Tibial nerve (tissue), 4 donors: ENCODE measurements at places on chromosomes 13 and 19.

GRCh38 chr19:42301646-42302203, at the start of gene PRR19:
Gene PRR19, plus strand, starts transcription at chr19:42302132. Its CDS starts 7,453 bp downstream, at chr19:42309585.
- H3K4me1 ChIP-seq: no peaks in the 10 kb centered on the region
- peak within 1 kb of the TSS; percentile 29 for H3K4me3 ChIP-seq
- no peaks in the 10 kb centered on the region for H3K27me3 ChIP-seq
- no peak for DNase-seq

DNA sequence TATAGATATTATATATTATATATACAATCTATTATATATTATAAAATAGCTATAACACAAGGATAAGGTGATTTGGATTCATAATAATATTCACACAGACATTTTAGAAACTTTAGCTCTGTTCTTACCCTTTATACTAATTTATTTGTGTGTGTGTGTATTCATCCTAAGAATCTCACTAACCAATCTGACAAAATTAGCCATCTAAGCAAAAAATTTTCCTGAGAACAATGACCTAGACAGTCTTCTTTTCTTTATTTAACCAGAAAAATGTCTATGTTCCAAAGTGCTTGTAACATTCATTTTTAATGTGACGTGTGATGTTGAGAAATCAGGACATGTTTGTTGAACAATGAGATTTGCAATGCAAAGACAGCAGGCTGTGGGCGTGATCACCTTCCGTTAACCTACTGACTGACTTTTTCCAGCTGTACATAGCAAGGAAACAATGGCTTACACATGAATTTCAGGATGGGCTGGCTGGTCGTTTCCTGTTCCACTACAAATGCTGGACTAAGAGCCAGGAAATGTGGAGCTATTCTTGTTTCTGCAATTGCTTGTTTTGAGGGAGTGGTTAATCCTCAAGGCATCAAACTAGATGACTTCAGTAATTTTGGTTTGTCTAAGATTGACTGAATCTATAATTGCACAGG, 634.6 kb upstream of the ARGLU1 start:
- H3K27me3 ChIP-seq: no peaks in the 10 kb centered on the region
- no peak overlapping the region for H3K27ac ChIP-seq
- DNase-seq: no peak
- H3K4me1 ChIP-seq: no peaks in the 10 kb centered on the region
- H3K4me3 ChIP-seq: no peak overlapping the region

- H3K4me1 ChIP-seq: no peaks in the 10 kb centered on the region
- H3K27ac ChIP-seq: peak overlapping the region; percentile 57
- H3K27me3 ChIP-seq: no peaks in the 10 kb centered on the region
- no peaks in the 10 kb centered on the region for H3K36me3 ChIP-seq
- H3K4me3 ChIP-seq: no peak overlapping the region
Measured at GRCh38 chr19:40281381-40282208, 3.5 kb downstream of the AKT2 start.

GRCh38 chr13:78587395-78587794, 16.0 kb downstream of the POU4F1 start:
- no peaks in the 10 kb centered on the region for H3K36me3 ChIP-seq
- no peaks in the 10 kb centered on the region for H3K4me1 ChIP-seq
- no peak for DNase-seq
- H3K27me3 ChIP-seq: no peaks in the 10 kb centered on the region

- H3K27me3 ChIP-seq: no peaks in the 10 kb centered on the region
- no peaks in the 10 kb centered on the region for H3K36me3 ChIP-seq
Measured at GRCh38 chr19:41339936-41340335, 13.8 kb downstream of the TGFB1 start.

DNA sequence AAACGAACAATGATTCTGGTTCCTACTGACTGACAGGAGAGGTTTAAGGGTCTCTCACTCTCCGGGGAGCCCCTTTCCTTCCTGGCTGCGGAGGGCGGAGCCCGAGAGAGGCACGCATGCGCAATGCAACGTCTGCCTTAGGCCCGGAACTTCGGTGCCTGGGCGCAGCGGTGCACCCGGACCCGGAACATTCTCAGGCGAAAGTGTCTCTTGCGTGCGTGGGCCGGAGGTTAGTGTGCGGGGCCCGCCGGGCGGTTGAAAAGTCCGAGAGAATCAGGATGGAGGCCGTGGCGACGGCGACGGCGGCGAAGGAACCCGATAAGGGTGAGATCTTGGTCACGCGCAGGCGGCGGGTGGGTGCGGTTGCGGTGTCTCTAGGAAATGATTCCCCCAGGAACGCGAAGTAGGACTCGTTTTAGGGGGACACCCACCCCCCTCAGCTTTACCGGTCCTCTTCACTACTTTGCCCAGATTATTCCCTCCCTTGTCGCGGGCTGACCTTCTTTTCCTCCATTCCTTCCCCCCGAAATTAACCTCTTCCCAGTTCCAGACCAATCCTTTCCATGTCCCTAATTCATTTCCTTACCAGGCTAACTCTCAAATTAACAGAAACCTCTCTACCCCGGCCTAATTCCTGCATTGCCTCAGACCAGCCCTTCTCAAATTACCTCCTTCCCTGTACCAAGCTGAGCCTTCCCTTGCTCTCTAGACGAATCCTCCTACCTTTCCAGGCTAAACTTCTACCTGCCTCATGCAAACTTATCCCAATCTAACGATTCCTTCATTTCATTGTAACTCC, at the start of gene CCDC97:
CCDC97 (plus strand) TSS at position 140 of the 799 bp plus-strand sequence; CDS start at position 279, 139 bp downstream.
- no peaks in the 10 kb centered on the region for H3K27me3 ChIP-seq
- H3K4me3 ChIP-seq: peak within 1 kb of the TSS; percentile 68
- DNase-seq: peak; percentile 70

GRCh38 chr13:102212729-102213128, 189.1 kb downstream of the FGF14 start:
- H3K4me3 ChIP-seq: no peak overlapping the region
- no peak for DNase-seq
- no peaks in the 10 kb centered on the region for H3K36me3 ChIP-seq
- no peak overlapping the region for H3K27ac ChIP-seq
- no peaks in the 10 kb centered on the region for H3K27me3 ChIP-seq
- no peaks in the 10 kb centered on the region for H3K4me1 ChIP-seq

DNA sequence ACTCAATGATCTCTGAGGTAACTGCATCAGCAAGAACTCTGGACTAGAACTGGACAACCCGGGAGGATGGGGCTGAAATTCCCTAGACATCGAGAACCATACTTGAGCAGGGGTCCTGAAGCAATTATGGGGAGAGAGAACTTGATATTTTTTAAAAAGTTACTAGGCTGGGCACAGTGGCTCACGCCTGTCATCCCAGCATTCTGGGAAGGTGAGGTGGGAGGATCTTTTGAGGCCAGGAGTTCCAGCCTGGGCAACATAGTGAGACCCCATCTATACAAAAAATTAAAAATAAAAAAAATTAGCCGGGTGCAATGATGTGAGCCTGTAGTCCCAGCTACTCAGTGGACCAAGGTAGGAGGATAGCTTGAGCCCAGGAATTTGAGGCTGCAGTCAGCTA, 2.3 kb upstream of the DNAJB1 start:
- no peaks in the 10 kb centered on the region for H3K27me3 ChIP-seq
- peaks cover 7% of the 10 kb centered on the region for H3K36me3 ChIP-seq
- H3K4me3 ChIP-seq: no peak overlapping the region
- no peak for DNase-seq
- peaks cover 23% of the 10 kb centered on the region for H3K4me1 ChIP-seq

- H3K4me3 ChIP-seq: no peak overlapping the region
- no peaks in the 10 kb centered on the region for H3K4me1 ChIP-seq
- no peaks in the 10 kb centered on the region for H3K27me3 ChIP-seq
- H3K27ac ChIP-seq: no peak overlapping the region
- DNase-seq: no peak
Measured at GRCh38 chr19:9705836-9706235, 30.9 kb upstream of the ZNF562 start.

DNA sequence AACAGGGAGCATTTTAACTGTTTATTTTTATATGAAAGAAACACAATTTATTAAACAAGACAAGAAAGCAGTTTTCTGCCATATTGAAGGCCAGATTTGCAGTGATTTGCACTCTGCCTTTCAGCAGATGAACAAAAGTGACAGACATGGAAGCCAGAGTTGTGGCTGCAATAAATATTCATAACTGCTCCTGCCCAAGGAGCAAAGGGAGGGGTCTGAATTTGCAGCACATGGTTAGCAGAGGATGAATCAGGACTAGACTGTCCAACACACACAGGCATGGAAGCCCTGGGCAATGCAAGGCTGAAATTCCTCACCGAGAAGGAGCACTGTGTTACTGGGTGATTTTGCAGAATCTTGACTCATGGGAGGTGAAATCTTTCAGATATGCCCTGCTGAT, 418.2 kb downstream of the DCT start:
- H3K27me3 ChIP-seq: no peaks in the 10 kb centered on the region
- H3K36me3 ChIP-seq: no peaks in the 10 kb centered on the region
- H3K4me1 ChIP-seq: no peaks in the 10 kb centered on the region
- H3K27ac ChIP-seq: no peak overlapping the region
- DNase-seq: no peak

DNA sequence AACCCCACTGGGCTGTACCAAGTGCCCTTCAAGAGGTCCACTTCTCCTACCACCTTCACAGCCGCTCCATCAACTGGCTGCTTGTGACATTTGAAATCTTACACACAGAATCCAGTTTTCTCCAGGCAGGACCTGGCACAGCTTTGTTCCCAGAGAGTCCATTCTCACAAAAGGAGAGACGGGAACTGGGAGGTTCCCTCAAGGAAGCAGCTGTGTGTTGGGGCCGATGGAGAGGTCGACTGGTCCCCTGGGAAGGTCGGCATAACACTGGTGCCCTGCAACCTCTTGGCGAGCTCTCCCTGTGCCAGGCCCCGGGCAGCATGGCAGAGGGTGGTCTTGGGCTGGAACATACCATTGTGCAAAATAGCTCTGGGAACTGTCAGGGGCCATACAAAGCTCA, 21.5 kb downstream of the ELL start:
- H3K27me3 ChIP-seq: no peaks in the 10 kb centered on the region
- no peak for DNase-seq
- no peaks in the 10 kb centered on the region for H3K36me3 ChIP-seq
- H3K4me1 ChIP-seq: peaks cover 97% of the 10 kb centered on the region
- peak overlapping the region; percentile 67 for H3K27ac ChIP-seq

DNA sequence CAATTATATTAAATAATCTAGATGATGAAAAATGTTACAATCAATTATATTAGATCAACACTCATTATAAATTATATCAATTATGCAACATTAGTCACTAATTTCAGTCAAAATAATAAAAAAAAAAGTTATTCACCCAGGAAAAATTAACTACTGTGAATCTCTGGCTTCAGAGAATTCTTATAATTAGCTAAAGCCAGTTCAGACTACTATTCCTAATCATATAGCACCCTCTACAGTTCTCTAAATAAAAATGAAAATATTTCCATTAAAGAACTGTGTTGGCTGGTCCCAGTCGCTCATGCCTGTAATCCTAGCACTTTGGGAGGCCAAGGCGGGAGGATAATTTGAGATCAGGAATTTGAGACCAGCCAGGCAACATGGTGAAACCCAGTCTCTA, 33.0 kb downstream of the XPO4 start:
- no peak overlapping the region for H3K27ac ChIP-seq
- H3K4me3 ChIP-seq: no peak overlapping the region
- no peaks in the 10 kb centered on the region for H3K4me1 ChIP-seq
- H3K36me3 ChIP-seq: no peaks in the 10 kb centered on the region
- DNase-seq: no peak
- H3K27me3 ChIP-seq: no peaks in the 10 kb centered on the region

DNA sequence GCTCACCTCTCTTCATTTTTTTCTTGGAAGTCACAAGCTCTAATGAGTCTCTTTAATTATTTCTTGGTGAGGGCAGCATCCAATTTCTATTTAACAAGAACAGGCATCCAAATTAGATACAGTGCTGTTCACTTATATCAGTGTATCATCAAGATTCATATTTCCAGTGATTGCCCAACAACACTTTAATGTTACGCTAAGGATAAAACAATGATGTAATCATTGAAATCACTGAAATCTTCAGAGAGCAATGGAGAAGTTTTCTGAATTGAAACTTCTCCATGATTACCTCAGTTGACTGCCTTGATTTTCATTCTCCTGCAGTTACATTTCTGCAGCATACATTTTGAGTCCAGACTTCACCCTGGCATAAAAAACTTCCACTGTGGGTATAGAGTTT, 17.1 kb upstream of the LRCH1 start:
- H3K27me3 ChIP-seq: no peaks in the 10 kb centered on the region
- no peaks in the 10 kb centered on the region for H3K36me3 ChIP-seq
- H3K4me1 ChIP-seq: no peaks in the 10 kb centered on the region
- DNase-seq: no peak
- H3K4me3 ChIP-seq: no peak overlapping the region

GRCh38 chr13:77725071-77725470, 27.6 kb downstream of the SLAIN1 start:
- no peak for DNase-seq
- no peaks in the 10 kb centered on the region for H3K36me3 ChIP-seq
- H3K4me3 ChIP-seq: no peak overlapping the region
- H3K27me3 ChIP-seq: no peaks in the 10 kb centered on the region
- H3K27ac ChIP-seq: no peak overlapping the region

DNA sequence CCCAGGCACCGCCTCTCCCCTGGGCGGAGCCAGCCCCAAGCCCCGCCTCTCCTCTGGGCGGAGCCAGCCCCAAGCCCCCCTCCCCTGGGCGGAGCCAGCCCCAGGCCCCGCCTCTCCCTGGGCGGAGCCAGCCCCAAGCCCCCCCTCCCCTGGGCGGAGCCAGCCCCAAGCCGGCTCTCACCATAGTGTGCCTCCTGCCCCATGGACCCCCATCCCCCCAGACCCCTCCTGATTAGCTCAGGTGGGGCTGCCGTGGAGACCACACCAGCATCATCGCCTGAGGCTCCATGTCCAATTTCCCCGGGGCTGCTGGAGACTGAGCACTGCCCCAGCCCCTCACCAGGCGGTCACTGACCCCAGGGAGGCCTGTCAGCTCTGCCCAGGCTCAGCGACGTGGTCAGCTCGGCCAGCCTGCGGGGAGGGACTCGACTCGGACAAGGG, 4.2 kb upstream of the MADCAM1 start:
- H3K36me3 ChIP-seq: no peaks in the 10 kb centered on the region
- no peak for DNase-seq
- no peak overlapping the region for H3K4me3 ChIP-seq
- no peak overlapping the region for H3K27ac ChIP-seq

GRCh38 chr13:24196593-24197197, 36.2 kb downstream of the SPATA13 start:
- no peak for DNase-seq
- H3K4me1 ChIP-seq: no peaks in the 10 kb centered on the region
- no peak overlapping the region for H3K27ac ChIP-seq
- no peaks in the 10 kb centered on the region for H3K27me3 ChIP-seq

- no peak for DNase-seq
- peaks cover 9% of the 10 kb centered on the region for H3K36me3 ChIP-seq
- no peak overlapping the region for H3K27ac ChIP-seq
- no peak overlapping the region for H3K4me3 ChIP-seq
- no peaks in the 10 kb centered on the region for H3K4me1 ChIP-seq
- no peaks in the 10 kb centered on the region for H3K27me3 ChIP-seq
Measured at GRCh38 chr13:27141746-27142145, 29.9 kb downstream of the USP12 start.

GRCh38 chr13:112744168-112745021, 54.6 kb downstream of the ATP11A start:
- H3K36me3 ChIP-seq: no peaks in the 10 kb centered on the region
- H3K4me1 ChIP-seq: no peaks in the 10 kb centered on the region
- no peaks in the 10 kb centered on the region for H3K27me3 ChIP-seq
